CD4-positive, alpha-beta memory T cell (primary cell): ENCODE measurements at places on chromosomes 3 and 15. TPM values are rescaled to one million over a fixed set of nuclear protein-coding genes. Genes with fewer than 3 reads are reported as not detected.
A peak's percentile ranks its signal among the peaks of the same experiment; 100 is the strongest.

Gene GOLGA8J
- total RNA-seq, result not detected

GRCh38 chr15:89442671-89443307 is 53.6 kb downstream of the RHCG start:
- no peak overlapping the region for H3K27ac ChIP-seq
- H3K4me1 ChIP-seq, result no peaks in the 10 kb centered on the region
- H3K27me3 ChIP-seq, result no peaks in the 10 kb centered on the region
- no peaks in the 10 kb centered on the region for H3K36me3 ChIP-seq

DNA sequence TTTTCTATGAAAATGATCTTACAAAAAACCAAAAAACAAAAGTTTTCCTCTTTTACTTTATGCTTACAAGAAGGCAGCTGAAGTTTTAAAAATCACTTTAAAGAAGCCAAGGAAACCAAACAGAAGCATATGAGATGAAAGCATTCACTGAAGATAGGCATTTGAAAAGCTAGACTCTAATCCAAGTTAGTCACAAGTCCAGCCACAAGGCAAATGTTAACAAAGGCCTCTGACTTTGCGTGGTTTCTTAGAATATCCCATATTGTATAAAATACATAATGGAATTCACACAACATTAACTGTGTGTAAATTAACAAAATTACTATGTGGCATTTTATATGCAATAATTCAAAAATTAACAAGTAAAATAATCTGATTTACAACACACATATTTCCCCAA is 17.7 kb downstream of the MRPL3 start:
- no peak for DNase-seq
- H3K36me3 ChIP-seq, result peaks cover 19% of the 10 kb centered on the region
- H3K4me1 ChIP-seq, result peaks cover 20% of the 10 kb centered on the region

DNA sequence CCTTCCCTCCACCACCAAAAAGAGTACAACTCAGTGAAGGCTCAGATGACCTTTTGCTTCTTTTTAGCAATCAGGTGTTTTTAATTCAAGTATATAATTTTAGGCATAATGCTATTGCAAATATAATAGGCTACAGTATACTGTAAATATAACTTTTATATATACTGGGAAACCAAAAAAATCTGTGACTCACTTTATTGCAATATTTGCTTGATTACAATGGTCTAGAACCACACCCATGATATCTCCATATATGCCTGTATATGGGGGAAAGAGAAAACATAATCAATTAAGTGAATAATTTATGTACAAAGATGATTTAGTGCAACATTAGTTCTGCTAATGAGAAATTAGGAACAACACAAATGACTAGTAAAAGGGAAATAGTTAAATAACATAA is 134.3 kb downstream of the TLE3 start:
- no peaks in the 10 kb centered on the region for H3K4me1 ChIP-seq
- no peaks in the 10 kb centered on the region for H3K27me3 ChIP-seq
- no peak overlapping the region for H3K4me3 ChIP-seq
- no peak overlapping the region for H3K27ac ChIP-seq

DNA sequence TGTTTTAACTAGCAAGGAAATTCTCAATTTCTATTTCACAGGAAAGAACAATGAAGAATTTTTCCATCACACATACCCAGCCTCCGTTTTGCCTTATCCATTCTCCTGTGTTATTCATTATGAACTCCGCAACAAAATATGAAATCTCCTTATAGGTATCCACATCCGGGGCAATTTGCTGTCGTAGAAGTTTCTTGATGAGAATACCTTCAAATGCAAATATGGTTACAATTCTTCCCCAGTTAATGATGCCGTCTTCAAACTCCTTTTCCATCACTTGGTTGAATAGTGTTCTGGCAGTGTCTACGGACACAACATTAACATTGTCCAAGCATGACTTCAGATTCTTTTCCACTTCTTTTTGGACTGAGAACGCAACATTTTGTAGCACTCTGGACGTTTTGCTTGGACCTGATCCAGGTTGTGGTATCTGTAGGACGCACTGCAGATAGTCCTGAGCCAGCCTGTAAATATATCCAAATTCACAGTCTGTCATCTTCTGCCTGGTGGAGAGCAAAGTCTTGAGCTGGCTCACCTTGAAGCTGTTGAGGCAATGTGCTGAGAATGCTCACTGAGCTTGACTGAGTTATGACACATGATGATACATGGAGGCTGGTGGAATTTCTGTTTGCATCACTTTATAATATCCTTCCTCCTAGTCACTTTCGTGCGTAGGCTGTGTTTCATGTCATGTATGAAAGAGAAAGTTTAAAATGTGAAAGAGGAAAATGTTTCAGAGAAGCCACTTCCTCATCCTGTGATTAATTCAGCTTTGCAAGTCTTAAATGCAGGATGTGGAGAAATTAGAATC is at the start of gene BCL2A1:
TSS of gene BCL2A1 (minus strand) at position 573 of the 811 bp plus-strand sequence. CDS start at position 496, 77 bp downstream.
- H3K36me3 ChIP-seq, result no peaks in the 10 kb centered on the region
- H3K27me3 ChIP-seq, result no peaks in the 10 kb centered on the region
- peak within 1 kb of the TSS; percentile 69 for H3K4me3 ChIP-seq
- peak within 1 kb of the TSS; percentile 64 for H3K27ac ChIP-seq
- DNase-seq, result peak; percentile 81

GRCh38 chr15:85689729-85690128 is 105.0 kb downstream of the KLHL25 start:
- no peaks in the 10 kb centered on the region for H3K27me3 ChIP-seq
- H3K4me3 ChIP-seq, result peak overlapping the region; percentile 80
- DNase-seq, result peak; percentile 77
- peaks cover 16% of the 10 kb centered on the region for H3K36me3 ChIP-seq

Gene ISLR
- total RNA-seq, result not detected

DNA sequence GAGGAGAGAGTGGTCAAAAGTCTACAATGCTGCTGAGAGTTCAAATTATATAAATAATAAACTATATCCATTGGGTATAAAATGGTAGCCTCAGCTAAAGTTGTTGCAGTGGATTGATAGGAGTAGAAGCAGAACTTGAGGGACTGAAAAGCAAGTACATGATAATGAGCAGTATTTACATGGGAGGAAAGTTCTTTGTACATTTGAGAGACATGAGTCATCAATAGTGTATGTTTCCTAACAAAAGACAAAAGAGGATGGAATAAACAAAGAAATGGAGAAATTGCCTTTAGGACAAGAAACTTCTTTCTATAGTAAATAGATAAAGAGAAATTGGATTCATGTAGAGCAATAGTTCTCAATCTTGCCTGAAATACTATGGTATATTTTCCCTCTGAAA is 110.0 kb upstream of the PLSCR5 start:
- no peaks in the 10 kb centered on the region for H3K36me3 ChIP-seq
- H3K27ac ChIP-seq, result no peak overlapping the region
- no peak for DNase-seq

Gene HHLA2
- 0.52 TPM for total RNA-seq

Gene FMN1
- total RNA-seq, result 0.84 TPM

DNA sequence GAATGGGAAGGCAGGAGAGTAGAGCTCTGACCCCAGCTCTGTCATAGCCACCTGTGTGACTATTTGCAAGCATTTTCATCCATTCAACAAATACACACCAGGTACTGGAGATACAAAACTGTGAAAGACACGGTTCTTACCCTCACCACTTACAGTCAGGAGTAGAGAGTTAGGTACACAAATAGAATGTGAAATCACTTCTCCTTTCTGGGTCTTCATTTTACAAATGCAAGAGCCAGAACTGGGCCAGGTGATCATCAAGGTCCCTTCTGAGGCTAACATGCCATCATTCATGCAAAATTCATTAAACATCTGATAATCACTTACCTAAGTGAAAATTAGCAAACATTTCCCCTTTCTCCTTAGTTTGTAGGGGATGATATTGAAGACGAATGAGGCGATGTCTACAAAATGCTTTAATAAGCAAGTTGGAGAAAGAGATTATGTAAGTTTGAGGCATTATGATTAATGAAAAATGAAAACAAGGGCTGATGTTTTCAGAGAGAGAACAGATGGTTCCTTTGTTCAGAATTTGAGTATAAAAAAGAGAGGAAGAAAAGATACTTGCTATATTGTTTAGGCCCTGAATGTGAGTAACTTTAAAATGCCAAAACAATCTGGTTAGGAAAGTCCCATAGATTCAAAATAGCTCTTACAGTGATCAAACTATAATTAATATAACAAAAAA is 88.6 kb downstream of the LPP start:
- no peaks in the 10 kb centered on the region for H3K36me3 ChIP-seq
- DNase-seq, result no peak
- H3K27ac ChIP-seq, result no peak overlapping the region
- no peak overlapping the region for H3K4me3 ChIP-seq

DNA sequence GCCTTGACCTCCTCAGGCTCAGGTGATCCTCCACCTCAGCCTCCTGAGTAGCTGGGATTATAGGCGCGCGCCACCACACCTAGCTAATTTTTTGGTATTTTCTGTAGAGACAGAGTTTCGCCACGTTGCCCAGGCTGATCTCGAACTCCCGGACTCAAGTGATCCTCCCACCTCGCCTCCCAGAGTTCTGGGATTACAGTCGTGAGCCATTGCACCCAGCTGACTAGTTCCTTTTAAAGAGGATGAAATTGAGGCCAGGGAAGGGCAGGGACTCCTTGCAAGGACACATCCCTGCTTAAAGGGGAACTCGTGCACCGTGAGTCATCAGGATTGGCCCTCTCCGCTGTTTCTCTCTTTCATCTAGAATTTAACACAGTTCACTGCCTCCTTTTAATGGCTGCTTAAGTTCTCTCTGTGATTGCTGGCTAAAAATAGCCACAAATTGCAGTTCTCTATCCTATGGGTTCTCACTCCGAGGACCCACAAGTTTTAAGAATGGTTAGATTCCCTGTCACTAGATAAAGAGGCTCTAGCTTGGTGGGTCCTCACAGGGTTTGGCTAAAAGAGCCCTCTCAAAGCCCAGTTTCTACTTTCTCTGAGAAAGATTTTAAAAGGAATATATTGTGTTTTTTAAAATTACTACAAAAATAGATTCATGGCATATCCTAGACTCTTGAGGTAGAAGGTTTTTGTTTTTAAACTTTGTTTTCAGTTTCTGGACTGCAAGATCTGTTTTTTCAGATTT is 1.4 kb downstream of the CRTAP start:
- H3K36me3 ChIP-seq, result no peaks in the 10 kb centered on the region
- no peak overlapping the region for H3K27ac ChIP-seq
- peak overlapping the region; percentile 71 for H3K4me3 ChIP-seq
- no peaks in the 10 kb centered on the region for H3K27me3 ChIP-seq

DNA sequence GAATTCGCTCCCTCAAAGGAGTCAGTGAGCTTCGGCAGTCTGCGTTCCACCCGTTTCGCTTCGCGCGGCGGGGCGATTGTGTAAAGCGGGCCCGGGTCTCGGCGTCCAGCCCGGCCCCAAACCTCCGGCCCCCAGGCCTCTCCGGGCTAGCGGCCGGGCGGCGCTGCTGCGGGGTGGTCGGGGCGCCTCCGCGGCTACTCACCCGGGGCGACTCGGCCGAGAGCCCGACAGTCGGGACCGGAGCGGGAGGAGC is 412 bp downstream of the CHDH start:
- no peaks in the 10 kb centered on the region for H3K36me3 ChIP-seq
- H3K4me3 ChIP-seq, result no peak overlapping the region

Gene CDCP1
- total RNA-seq, result 0.35 TPM

Gene TPRG1
- 61.4 TPM for total RNA-seq
